Muscle of leg (tissue), 16 donors: ENCODE measurements at places on chromosomes 6 and 20. TPM values are rescaled to one million over a fixed set of nuclear protein-coding genes. Genes with fewer than 3 reads are reported as not detected.

Gene CST9L
- not detected for total RNA-seq

DNA sequence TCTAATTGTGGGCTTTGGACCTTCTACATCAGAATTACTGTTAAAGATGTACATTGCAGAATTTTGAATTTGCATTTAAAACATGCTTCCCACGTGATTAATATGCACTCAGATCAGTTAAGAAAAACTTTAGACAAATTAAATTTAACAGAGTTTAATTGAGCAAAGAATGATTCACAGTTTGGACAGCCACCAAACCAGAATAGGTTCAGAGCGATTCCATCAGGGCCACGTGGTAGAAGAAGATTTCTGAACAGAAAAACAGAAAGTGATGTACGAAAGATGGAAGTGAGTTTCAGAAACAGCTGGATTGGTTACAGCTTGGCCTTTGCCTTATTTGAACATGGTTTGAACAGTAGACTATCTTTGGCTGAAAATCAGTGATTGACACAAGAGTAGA lies 704.2 kb upstream of the MAP3K7 start:
- no peak for DNase-seq

Gene CAP2
- total RNA-seq, result 56.3 TPM

DNA sequence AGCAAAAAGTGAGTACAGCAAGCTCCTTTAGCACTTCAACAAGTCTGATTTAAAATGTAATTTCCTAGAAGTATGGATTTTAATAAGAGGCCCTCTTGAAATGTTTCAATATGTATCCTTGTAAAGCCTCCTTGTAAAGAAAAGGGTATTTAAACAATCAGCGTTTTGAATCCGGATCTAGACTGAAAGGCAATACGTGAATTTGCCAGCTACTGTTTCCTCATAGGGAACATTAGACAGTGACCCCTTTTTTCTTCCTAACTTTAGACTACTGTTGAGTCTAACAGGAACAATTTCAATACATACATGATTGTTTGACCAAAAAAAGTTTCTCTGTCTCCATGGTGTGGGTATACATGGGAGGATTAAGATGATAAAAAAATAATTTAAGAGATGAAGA lies 395.0 kb downstream of the TFAP2A start:
- DNase-seq, result no peak

- DNase-seq, result no peak
Measured at GRCh38 chr6:89917216-89917615, 22.9 kb downstream of the GJA10 start.

Gene ASXL1
- 28.4 TPM for total RNA-seq
